ENCODE measurements at places on chromosomes 4 and X. TPM values are rescaled to one million over a fixed set of nuclear protein-coding genes. Genes with fewer than 3 reads are reported as not detected.

DNA sequence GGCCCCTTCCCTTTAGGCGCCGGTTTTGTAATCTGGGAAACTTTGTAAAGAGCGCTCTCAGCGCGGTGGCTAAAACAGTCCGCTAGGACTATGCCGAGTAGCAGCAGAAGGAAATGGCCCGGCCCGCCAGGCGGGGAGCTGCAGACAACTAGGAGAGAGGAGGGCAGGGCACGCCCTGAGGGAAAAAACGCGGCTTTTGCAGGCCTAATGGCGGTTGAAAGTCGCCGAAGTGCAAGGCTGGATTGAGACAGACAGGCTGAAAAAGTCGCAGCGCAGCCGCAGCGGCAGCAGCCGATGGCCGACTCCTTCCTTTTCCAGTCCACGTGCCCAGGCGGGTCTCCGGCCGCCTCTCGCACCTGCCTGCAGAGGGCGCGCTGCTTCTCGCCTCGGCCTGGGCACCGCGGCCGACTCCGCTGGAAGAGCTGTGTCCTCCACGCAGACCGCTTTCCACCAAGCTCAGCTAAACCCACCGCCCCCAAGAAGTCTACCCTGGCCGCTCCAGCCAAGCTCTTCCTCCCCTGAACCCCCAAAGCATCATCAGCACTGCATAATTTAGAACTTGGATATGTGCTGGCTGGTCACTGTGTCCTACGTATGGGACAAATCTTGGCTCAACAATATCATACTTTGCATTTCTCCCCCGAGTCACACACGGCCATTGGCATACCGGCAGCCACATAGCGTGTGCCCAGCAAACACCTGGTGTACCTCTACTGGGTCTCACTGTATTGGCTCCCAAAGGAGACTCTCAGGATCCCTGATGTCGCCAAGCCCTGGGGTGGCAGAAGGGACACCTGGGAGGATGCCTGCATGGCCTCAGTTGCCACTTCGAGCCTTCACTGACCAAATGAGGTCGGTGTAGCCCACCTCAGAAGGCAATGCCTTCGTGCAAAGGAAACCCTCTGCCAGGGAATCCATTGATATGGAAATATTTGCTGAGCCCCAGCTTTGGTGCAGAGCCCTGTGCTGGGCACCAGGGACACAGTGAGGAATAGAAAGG is 14.5 kb downstream of the SLC25A5 start:
- H3K4me3 ChIP-seq, result peak overlapping the region; percentile 23
- no peaks in the 10 kb centered on the region for H3K27me3 ChIP-seq
- peak; percentile 44 for DNase-seq
- no peaks in the 10 kb centered on the region for H3K36me3 ChIP-seq
- no peaks in the 10 kb centered on the region for H3K4me1 ChIP-seq
- H3K27ac ChIP-seq, result peak overlapping the region; percentile 33

DNA sequence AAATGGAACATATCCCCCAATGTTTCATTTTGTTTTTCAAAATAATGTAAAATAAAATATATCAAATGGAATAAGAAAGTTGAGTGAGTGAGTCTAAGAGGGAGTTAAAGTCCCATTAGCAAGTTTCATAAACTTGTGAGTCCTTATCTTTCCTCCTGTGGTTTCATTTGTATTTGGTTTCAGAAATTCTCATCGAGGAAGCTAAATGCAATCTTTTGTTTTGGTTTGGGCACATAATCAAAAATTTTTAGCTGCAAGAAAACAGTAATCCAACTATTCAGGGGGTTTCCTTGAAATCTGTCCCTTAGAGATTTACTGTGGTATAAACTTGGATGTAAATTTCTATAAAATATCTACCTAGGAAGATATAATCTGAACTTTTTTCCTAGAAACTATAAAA is 124.2 kb downstream of the CAMK2D start:
- no peak for DNase-seq
- no peaks in the 10 kb centered on the region for H3K27me3 ChIP-seq
- H3K4me3 ChIP-seq, result no peak overlapping the region
- H3K27ac ChIP-seq, result no peak overlapping the region
- H3K4me1 ChIP-seq, result no peaks in the 10 kb centered on the region

Gene PRRG3
- total RNA-seq, result not detected

Gene STOX2
- 4.1 TPM for total RNA-seq

DNA sequence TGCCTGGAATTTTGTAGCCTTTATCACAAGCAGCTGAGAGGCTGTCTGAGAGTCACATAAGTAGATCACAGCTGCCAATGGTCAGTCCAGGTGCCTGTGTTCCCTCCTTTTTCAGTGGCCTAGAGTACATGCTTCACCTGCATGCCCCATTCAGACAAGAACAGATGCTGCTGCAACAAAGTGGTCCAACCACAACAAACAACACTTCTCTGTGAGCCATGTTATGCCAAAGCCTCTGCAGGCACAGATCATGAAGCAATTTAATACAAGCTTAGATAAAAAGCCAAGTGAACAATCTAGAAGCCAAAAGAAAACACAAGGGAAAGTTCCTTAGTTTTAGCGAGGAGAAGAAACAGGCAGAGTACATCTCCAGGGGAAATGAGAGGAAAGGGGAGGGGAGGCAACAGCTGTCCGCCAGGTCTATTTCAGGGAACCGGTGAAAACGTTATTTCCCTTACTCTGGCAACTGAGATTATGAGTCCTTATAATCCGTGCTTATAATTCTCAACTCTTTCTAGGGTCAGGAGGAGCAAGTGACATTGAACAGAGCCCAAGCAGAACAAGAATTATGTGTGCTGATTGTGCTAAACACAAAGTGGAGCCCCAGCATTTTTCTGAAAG is 92.6 kb downstream of the TSPAN5 start:
- no peaks in the 10 kb centered on the region for H3K36me3 ChIP-seq
- no peak overlapping the region for H3K4me3 ChIP-seq
- no peak for DNase-seq

- H3K4me3 ChIP-seq, result no peak overlapping the region
- H3K36me3 ChIP-seq, result no peaks in the 10 kb centered on the region
- peak overlapping the region; percentile 99 for H3K27ac ChIP-seq
Measured at GRCh38 chr4:168849997-168850396, 160.1 kb downstream of the CBR4 start.

DNA sequence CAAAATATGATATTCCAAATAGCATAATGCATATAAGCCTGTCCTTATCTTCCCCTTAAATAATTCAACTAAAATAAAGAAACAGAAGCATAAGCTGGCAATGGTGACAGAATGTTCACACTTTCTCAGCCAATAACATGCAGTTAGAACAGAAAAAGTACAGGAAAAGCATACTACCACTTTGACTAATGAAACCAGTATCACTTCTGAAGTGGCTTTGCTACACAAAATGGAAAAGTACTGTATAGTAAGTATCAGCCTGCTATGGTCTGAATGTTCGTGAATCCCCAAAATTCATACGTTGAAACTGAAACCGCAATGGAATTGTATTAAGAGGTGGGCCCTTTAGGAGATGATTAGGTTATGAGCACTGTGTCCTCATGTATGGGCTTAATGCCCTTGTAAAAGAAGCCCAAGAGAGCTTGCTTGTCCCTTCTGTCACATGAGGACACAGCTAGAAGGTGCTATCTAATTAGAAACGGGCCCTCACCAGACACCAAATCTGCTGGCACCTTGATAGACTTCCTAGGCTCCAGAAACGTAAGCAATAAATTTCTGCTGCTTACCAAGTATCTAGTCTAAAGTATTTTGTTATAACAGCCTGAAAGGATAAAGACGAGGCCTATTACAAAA is 102.6 kb downstream of the PRDM5 start:
- no peaks in the 10 kb centered on the region for H3K36me3 ChIP-seq
- DNase-seq, result no peak
- no peaks in the 10 kb centered on the region for H3K4me1 ChIP-seq
- no peaks in the 10 kb centered on the region for H3K27me3 ChIP-seq
- H3K4me3 ChIP-seq, result no peak overlapping the region

Data from uterus (tissue), 4 donors.